ENCODE measurements at places on chromosomes 4 and X.

GRCh38 chrX:133698298-133698697 is 283.0 kb upstream of the GPC4 start:
- no peak for DNase-seq

- no peak for DNase-seq
These were observed 69.2 kb upstream of the GRID2 start for GRCh38 chr4:92234393-92235176.

DNA sequence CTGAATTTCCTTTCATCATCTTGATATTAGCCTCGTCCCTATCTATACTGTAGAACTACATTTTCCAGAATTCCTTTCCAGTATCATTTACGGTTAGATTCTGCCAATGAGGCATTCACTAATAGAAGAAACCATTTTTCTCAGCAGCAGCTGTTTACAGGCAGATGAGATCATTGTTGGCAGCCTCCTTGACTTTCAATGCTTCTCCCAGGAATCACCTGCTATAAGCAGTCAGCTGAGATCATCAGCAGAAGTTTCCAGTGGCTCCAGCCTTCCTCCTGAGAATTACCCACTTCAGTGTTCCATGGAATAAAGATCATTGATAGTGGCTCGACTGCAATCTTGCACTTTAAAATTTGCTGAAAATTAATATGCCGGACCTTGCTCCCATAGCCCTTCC is 157.3 kb upstream of the TET2 start:
- no peak for DNase-seq

DNA sequence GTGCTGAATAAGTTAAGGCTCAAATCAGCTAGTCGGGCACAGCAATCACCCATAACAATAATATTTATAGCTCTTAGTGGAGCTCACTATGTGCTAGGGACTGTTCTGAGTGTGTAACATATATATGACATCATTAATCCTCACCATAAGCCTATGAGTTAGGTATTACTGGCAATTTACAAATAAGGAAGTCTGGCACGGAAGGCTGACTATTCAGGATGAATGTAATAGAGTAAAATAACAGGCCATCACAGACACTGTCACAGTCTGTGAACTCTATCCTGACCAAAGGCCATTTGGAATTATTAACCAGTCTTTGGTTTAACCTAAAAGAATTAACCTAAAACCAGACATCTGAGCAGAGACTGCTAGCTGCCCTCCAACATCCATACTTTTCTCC is 119.3 kb downstream of the C4orf51 start:
- DNase-seq, result no peak

GRCh38 chr4:90002441-90003062 is 107.9 kb downstream of the MMRN1 start:
- DNase-seq, result no peak

- no peak for DNase-seq
These were observed 28.5 kb upstream of the MANBA start for GRCh38 chr4:102789317-102789717.

GRCh38 chrX:15511563-15511962 is 11.0 kb downstream of the BMX start:
- DNase-seq, result no peak

GRCh38 chr4:739569-739968 is 33.9 kb downstream of the PCGF3 start:
- no peak for DNase-seq

GRCh38 chr4:153483432-153484418 is 17.6 kb downstream of the TMEM131L start:
- DNase-seq, result no peak

DNA sequence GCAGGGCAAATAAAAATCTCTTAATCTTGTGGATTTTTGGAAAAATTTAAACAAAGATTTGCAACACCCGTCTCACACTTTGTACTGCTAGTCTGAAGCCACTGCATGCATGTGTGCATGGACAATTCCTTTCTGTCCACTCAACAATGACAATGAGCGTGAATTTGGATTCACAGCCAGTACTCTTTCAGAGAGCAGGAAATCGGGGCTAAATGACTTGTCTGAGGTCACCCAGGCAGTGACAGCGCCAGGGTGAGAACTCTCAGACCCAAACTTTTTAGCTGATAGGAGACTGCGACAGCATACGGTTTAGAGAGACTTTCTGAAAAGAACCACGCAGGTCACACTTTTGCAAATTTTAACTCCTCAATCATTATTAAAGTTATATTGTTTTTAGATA is 90.9 kb downstream of the ZNF827 start:
- DNase-seq, result no peak

DNA sequence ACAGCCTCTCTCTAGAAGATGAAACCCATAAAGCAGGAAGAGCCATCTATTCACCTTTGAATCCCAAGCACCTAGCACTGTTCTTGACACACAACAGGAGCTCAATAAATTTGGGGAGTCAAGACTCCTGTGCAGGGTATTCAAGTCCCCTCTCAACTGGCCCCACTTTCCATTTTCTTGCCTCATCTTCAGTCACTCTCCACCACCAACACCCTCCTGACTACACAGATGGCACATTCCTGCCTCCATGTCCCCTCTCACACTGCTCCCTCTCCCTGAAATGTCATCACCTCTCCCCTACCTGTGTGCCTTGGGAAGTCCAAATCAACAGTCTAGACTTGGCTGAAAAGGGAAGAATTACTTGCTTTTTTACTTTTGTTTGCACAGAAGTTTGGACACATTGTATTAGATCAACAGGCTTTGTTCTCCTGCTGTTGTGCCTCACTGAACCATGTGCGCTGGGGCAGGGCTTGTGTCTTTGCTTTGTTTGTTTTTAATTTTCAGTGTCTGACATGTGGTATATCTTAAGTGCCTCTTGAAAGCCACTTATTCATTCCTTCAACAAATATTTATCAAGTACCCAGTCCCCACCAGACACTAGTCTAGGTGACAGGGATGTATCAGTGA is 85.1 kb downstream of the APBB2 start:
- DNase-seq, result no peak
